Hindlimb muscle (tissue), 1 donor: ENCODE measurements at places on chromosomes 5 and 9. TPM values are rescaled to one million over a fixed set of nuclear protein-coding genes. Genes with fewer than 3 reads are reported as not detected.
A peak's percentile ranks its signal among the peaks of the same experiment; 100 is the strongest.

DNA sequence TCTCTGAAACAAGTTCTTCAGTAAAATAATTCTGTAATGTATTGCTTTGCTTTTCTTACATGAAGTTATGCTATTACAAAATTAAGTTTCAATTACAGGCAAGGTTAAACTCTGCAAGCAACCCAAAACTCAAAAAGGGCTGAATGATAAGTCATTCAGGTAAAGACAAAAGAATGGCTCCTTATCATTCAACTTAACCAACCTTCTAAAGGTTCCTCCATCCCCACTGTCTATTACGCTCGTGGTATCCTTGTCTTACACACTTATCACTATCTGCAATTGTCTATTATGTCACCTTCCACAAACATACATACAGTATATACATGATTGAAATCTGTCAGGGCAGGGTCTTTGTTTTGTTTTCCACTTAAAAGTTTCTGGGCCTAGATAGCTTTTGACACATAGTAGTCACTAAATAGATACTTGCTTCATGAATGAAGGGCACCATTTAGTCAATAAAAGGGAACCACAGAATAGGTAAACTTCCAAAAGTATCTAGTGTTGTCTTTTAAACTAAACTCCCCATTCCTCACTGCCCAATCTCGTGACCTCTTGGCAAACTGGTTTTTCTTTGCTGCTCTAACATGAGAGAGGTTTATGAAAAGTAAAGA, 6.9 kb downstream of the RPL37 start:
- DNase-seq: no peak

GRCh38 chr5:134086943-134087305, 27.6 kb upstream of the TCF7 start:
- no peak for DNase-seq

DNA sequence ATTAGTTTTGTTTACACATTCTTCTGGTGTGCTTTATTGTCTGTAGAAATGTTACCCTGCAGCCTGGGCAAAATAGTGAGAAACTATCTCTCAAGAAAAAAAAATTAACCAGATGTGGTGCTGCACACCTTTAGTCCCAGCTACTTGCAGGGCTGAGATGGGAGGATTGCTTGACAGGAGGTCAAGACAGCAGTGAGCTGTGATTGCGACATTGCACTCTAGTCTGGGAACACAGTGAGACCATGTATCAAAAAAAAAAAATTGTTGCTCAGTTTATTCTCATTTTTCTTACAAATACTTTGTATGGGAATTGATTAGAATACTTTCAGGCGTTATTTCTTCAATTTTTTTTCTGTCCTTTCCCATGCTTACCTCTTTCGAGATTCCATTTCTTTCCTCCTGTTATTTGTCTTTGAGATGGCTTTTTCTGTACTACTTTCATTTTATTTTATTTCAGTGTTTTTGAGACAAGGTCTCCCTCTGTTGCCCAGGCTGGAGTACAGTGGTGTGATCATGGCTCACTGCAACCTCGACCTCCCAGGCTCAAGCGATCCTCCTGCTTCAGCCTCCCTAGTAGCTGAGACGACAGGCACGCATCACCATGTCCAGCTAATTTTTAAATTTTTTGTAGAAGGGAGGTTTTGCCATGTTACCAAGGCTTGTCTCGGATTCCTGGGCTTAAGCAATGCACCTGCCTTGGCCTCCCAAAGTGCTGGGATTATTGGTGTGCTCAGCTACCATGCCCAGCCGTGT, 24.9 kb downstream of the TENT2 start:
- no peak for DNase-seq

DNA sequence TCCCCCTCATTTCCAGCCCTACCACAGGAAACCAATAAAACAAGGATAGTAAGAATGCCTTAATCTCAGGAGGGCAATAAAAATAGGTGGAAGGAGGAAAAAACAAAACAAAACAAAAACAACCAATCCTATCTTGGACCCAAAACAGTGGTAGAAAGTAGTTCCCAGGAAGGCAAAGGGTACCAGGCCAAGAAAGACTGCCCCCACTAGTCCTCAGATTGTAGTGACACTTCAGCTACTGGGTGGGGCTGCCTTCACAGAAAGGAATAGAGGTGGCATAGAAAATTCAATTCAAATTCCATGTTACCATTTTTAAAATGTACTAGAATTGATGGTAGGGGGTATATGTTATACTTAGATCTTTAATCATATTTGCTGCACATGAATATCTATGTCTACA, 59.3 kb downstream of the DPYSL3 start:
- DNase-seq: no peak

BRINP1 gene
- polyA plus RNA-seq: 0.12 TPM

TRIM14 gene
- 1.1 TPM for polyA plus RNA-seq

- peak; percentile 54 for DNase-seq
Measured at GRCh38 chr9:85172001-85172978, 502.8 kb downstream of the NTRK2 start.

- no peak for DNase-seq
Measured at GRCh38 chr9:125493384-125493783, 213.6 kb downstream of the MAPKAP1 start.

DBH gene
- polyA plus RNA-seq: 0.54 TPM

DNA sequence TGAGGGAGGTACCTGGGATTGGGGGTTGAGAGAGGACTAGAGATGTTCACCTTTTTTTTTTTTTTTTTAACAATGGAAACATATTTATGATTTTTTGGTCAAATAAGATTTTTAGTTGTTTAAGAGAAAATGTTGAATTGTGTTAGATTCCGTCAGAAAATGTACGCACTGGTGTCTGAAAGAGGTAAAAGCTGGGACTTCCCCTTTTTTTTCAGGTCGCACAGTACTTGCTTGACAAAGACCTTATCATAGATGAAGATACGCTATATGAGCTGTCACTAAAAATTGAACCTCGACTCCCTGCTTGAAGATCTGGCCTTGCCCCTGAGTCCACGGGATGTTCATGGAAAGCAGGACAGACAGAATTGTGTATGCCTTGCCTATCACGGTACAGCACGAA, 7.7 kb upstream of the CKMT2 start:
- no peak for DNase-seq

GRCh38 chr5:100706776-100707175, 171.6 kb downstream of the FAM174A start:
- no peak for DNase-seq

GRCh38 chr9:124779368-124780059, 2.6 kb downstream of the OLFML2A start:
- no peak for DNase-seq

GRCh38 chr5:20648981-20649380, 661.0 kb upstream of the CDH18 start:
- DNase-seq: no peak

GRCh38 chr5:132370181-132370970, 866 bp downstream of the SLC22A5 start:
- no peak for DNase-seq

GRCh38 chr9:70034271-70034711, 9.4 kb upstream of the MAMDC2 start:
- DNase-seq: no peak

- DNase-seq: peak; percentile 8
Measured at GRCh38 chr9:88011005-88011766, 36.9 kb upstream of the CDK20 start.

GRCh38 chr5:113048931-113049330, 72.3 kb downstream of the DCP2 start:
- no peak for DNase-seq

- no peak for DNase-seq
Measured at GRCh38 chr5:103232393-103232999, 26.1 kb upstream of the MACIR start.

DNA sequence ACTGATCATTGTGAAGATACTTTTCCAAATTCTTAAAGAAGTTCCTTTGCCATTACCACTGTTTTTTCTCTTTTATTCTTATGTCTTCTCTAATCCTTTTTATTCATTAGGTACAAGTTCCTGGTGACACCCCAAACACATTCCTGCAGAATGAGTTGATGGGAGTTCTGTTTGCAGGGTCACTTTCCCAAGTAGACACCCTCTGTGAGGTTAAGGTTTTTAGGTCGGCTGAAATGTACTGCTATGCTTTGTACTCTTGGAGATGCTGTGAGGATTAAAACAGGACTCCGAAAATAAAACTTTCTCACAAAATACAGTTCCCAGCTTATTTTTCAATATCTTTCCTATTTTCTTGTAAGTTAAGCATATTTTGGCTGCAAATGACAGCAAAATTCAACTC, 143.3 kb upstream of the TLE4 start:
- no peak for DNase-seq

GRCh38 chr9:88722753-88723152, 187.8 kb downstream of the NXNL2 start:
- no peak for DNase-seq

DNA sequence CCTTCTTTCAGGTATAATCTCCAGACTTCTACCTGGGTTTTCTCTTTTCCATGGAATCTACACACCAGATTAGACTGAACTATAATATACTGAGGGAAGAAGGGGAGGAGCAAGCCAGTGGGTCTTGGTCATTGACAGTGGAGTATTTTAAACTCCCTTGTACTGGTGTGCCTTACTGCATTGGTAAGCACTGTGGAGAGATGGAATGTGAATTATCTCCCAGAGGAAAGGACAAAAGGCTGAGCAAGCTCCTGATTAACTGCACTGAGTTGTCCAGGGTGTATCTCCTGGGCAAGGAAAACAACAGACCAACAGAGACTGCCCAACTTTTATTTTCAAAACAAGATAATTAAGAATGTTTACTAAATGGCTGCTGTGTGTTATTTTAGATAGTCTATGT, 29.8 kb upstream of the SLCO6A1 start:
- no peak for DNase-seq

FOXI1 gene
- polyA plus RNA-seq: not detected

- no peak for DNase-seq
Measured at GRCh38 chr5:485113-485945, 38.9 kb downstream of the SLC9A3 start.

DNA sequence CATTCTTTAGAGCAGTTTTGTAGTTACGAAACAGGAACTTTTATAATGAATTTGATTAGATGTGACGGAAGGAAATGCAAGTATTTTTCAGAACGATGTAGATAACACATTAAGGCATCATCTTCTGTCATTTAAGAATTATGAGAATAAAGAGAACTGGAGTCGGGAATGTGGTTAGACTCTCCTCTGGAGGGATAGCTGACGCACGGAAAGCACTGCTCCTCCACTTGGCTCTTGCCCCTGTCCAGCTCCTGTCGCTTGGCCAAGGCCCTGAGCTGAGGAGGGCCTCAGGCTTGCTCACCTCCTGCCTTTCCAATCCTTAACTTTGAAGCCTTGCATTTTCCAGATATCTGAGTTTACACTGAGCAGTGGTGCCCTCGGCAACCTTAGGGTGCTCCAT, 60.5 kb downstream of the MAP1B start:
- peak; percentile 67 for DNase-seq

DNA sequence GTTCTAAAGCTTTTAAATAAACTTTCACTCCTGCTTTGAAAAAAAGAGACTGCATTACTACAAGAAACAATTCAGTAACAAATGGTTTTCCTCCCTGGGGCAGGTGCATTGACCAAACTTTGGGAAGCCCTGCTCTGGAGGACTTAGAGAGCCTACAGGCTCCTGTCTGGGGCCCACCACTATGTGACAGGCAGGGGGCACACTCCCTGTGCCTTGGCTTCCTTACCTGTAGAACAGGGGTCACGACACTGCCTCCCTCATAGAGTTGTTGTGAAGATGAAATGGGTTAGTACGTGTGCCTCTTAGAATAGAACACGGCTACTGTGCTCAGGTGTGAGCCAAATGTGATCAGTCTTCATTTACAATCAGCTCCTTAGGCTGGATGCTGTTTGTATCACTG, 130.1 kb downstream of the GPBP1 start:
- no peak for DNase-seq

SARDH gene
- 5.6 TPM for polyA plus RNA-seq

GRCh38 chr9:135701959-135702721, at the start of gene KCNT1:
KCNT1 (plus strand) TSS chr9:135702185; CDS start chr9:135702259, 74 bp downstream.
- DNase-seq: peak; percentile 70

DNA sequence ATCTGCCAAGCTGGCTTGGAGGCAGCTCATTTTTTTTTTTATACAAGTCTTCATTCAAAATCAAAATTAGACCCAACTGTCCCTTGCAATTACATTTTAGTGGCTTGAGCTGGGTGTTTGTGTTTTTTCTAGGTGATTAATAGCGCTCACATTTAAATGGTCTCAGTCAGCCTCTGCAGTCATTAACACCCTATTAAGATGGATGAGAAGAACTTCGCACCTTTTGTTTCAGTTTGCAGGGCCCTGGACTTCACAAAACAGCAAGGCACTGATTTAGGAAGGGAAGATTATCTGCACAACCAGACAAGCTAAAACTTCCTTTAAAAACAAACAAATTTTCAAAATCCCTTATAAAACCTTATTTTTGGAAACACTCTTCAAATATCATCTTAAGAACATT, 374.8 kb downstream of the EFNA5 start:
- no peak for DNase-seq

ITK gene
- 0.31 TPM for polyA plus RNA-seq

AQP3 gene
- polyA plus RNA-seq: 7.6 TPM

DNA sequence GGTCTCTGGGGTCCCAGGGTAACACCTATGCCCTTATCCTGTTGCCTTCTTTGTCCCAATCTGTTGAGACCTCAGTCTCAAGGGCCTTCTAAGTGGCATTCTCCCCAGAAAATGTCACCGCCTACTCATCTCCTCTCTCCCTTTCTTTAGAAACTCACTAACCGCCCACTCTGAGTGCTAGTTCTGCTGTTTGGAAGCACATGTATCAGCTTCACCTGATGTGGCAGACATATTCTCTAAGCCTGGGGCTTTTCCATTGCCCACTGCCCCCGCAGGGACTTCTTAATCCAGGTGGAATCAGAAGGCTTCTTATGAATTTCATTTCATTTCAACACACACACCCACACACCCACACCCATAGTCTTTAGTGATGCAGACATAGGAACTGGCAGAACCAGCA, 165.1 kb downstream of the ASTN2 start:
- DNase-seq: no peak

- peak; percentile 26 for DNase-seq
Measured at GRCh38 chr5:115599502-115599901, 2.8 kb downstream of the TICAM2 start.

PCDHGB4 gene
- polyA plus RNA-seq: 2.6 TPM

SLC25A2 gene
- not detected for polyA plus RNA-seq

PROB1 gene
- 55.2 TPM for polyA plus RNA-seq

DNA sequence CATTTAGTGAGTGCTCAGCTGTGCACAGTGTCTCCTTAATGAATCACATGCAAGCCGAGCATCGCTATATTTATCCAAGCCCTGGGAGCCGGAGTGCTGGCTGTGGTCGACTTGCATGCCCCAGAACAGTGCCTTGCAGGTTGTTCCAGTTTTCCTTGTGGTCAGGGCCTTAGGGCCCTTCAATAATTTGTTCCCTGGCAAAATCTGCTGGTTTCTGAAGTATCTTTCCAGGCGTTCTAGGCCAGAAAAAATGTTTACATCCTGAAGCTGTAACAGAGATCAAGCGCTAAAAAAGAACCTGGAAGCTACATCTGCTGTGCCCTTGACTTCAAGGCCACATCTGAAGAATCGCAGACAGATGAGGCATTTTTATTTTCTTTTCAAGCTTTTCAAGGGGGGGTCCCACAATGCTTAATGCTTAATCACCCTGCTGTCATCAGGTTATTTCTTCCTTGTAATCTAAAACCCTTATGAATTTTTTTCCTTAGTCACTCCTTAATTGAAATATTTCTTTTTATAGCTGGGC, 105.8 kb downstream of the DOCK2 start:
- DNase-seq: peak; percentile 6

- DNase-seq: no peak
Measured at GRCh38 chr9:122866079-122866478, 37.7 kb upstream of the PDCL start.

SRD5A1 gene
- polyA plus RNA-seq: 13.7 TPM

GRCh38 chr9:128143525-128144238, 5.6 kb upstream of the LCN2 start:
- no peak for DNase-seq

ORM1 gene
- polyA plus RNA-seq: 0.30 TPM
